ENCODE measurements at places on chromosomes 16 and 17.

DNA sequence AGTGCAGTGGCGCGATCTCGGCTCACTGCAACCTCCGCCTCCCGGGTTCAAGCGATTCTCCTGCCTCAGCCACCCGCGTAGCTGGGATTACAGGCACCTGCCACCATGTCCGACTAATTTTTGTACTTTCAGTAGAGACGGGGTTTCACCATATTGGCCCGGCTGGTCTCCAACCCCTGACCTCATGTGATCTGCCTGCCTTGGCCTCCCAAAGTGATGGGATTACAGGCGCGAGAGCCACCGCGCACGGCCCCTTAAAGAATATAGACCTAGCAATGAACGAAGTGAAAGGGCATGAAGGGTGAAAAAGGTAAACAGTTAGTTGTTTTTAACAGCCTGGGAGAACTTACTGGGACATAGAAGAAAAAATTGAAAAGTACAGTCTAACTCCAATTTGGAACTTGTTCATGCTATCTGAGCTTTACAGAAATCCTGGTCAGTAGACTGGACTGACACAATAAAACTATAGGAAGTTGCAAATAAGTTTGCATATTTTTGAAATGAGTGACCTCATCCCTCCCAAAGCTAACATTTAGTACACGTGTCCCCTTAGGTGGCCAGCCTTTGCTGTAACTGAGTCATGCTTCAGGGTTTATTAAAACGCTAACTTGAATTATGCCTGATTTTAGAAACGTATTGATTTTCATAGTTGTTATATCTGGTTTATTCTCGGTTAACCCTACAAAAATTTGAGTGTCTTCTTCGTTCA, 1.8 kb downstream of the COG1 start:
- no peak for DNase-seq

GRCh38 chr17:59332749-59333377, 1.4 kb downstream of the YPEL2 start:
- DNase-seq, result peak; percentile 48

DNA sequence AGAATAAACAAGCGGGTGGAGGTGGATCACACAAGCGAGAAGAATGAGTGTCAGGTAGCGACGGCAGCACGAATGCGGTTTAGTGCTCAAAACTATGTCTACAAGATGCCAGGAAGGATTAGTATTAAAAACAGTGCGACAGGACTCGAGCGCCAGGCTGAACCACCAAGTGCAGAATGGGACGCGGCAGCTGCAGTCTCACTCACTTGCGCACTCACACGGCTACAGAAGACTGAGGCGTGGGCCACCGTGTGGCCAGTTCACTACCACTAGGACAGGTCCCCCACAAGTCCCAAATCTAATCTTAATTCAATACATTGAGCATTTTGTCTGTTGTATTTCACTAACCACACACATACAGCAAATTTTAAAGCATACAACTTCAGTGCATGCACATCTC, 35.7 kb upstream of the TRAP1 start:
- no peak for DNase-seq

GRCh38 chr16:78869492-78869891, 731.0 kb downstream of the MAF start:
- DNase-seq, result no peak

DNA sequence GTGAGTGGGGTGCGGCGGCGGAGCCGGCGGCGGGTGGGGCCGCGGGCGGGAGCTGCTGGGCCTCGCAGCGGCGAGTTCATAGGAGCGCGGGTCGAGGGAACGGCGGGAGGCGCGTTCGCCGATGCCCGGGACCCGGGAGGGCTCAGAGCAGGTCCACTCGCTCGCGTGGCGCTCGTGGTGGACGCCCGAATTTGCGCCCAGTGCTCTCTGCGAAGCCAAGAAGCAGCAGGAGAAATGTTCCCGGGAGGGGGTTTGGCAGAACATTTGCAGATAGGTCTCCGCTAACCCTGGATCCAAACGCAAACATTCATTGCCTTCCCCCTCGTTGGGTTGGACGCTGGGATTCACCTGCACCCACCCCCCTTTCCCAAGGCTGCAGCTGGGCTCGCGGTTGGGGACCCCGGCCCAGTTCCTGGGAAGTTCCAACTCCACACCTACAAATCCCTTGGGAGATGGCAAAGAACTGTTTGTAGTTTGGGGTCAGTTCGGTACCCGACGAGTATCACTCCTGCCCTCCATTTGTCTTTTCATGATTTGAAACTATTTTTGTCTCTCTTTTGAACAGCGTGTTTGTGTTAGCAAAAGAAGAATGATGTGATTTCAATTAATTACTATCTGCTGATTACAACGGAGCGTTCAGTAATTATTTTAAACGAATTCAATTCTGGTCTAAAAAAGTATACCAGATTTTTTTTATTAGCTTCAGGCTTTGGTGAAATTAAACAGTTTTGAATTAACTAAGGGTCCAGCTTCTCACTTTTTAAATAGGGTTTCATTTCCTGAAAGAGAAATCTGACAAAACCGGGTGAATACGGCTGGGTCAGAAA, 2.3 kb downstream of the NTN1 start:
- no peak for DNase-seq

DNA sequence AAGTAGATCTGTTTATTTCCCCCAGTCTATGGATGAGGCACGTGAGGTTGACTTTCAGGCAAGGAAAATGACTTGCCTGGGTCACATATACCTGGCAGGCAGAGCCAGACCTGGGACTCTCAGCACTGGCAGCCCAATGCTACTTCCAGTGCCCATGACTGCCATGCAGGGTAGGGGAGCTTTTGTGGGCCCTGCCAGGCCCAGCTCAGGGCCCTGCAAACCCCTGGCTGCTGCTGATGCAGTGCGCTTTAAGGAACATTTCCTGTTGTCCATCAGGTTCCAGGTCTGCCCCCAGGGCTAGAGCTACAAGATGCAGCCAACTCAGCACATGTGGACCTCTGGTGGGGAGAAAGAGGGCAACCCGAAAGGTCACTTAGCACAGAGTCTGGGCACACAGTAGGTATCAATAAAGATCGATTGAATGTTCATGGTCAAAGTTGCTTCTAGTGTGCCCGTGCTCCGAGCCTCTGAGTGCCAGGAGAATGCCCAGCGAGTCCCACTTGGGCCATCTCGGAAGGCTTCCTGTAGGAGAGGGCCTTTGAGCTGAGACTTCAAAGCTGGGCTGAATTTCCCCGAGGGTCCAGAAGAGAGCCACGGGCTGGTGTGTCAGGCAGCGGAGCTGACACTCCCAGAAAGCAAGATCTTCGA, 513 bp upstream of the TBX21 start:
- no peak for DNase-seq

DNA sequence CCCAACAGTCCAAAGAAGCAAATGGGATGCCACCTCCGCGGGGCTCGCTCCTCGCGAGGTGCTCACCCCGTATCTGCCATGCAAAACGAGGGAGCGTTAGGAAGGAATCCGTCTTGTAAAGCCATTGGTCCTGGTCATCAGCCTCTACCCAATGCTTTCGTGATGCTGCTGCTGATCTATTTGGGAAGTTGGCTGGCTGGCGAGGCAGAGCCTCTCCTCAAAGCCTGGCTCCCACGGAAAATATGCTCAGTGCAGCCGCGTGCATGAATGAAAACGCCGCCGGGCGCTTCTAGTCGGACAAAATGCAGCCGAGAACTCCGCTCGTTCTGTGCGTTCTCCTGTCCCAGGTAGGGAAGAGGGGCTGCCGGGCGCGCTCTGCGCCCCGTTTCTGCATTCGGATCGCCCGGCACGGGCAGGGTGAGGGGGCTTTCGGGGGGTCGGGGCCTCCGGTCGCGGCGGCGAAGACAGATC, at the start of gene CDH13:
Gene CDH13, plus strand, starts transcription at position 179 of the 471 bp plus-strand sequence.
- no peak for DNase-seq

DNA sequence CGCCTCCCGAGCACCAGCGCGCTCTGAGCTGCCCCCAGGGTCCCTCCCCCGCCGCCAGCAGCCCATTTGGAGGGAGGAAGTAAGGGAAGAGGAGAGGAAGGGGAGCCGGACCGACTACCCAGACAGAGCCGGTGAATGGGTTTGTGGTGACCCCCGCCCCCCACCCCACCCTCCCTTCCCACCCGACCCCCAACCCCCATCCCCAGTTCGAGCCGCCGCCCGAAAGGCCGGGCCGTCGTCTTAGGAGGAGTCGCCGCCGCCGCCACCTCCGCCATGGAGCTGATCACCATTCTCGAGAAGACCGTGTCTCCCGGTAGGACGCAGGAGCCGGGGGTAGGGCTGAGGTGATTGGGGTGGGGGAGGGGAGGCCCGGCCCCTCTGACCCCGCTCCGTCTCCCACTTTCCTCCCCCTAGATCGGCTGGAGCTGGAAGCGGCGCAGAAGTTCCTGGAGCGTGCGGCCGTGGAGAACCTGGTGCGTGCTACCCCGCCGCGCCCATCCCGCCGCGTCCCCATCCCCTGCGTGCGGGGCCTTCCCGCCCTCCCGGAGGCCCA, 329 bp downstream of the KPNB1 start:
- DNase-seq, result no peak

DNA sequence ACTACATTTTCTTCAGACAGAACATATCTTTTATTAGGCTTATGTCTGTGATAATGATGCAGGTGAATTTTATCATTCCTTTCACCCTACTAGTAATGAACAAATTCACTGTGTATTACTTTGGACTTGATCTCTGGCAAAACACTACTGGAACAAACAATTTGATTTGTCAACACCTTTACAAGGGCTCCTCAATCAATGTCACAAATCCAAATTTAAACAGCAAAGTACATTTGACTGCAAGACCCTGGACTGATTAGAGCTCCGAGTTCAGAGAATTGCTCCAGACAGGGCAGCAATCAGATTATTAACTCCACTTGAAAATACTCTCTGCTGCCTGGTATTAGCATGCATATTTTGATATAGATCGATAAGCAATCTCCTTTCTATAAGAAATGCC, 547.6 kb upstream of the SALL1 start:
- no peak for DNase-seq

DNA sequence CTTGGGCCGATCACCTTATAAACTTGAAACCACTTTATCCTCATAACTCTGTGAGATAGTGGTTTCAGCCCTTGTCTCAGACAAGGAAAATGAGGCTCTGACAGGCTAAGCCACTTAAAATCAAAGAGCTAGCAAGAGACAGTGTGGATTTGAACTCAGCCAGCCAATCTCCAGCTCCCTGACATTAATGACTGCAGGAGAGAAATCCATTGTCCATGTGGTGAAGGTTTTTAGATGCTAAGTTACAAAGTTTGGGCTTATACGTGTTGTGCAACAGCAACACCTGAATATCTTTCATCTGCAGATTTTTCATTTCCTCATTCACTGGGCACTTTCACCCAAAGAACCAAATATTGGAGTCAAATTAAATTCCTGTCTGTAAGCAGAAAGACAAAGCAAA, 501.3 kb downstream of the GRIN2A start:
- no peak for DNase-seq

DNA sequence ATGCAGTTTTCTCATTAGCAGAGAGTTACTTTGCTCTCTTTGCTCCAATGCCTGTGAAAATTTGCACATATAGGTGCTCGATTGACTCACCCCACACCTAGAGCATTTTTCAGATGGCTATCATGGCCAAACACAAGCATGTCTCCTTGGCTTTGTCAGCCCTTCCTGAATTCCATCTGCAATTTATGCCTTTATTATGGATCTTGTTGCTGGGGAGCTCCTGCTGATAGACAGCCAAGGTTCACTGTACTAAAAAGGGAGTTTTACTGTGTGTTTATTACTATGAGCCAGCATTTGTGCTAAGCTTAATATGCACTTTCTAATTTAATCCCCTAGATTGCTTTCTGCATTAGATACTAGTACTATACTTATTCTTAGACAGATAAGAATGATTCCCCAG, 93.3 kb downstream of the TOX3 start:
- no peak for DNase-seq

- DNase-seq, result no peak
These were observed 2.0 kb downstream of the CACNA1G start for GRCh38 chr17:50562242-50563091.

GRCh38 chr17:50003911-50004310, 8.9 kb upstream of the DLX3 start:
- no peak for DNase-seq

GRCh38 chr17:81426393-81427172, 31.3 kb downstream of the BAHCC1 start:
- DNase-seq, result no peak

DNA sequence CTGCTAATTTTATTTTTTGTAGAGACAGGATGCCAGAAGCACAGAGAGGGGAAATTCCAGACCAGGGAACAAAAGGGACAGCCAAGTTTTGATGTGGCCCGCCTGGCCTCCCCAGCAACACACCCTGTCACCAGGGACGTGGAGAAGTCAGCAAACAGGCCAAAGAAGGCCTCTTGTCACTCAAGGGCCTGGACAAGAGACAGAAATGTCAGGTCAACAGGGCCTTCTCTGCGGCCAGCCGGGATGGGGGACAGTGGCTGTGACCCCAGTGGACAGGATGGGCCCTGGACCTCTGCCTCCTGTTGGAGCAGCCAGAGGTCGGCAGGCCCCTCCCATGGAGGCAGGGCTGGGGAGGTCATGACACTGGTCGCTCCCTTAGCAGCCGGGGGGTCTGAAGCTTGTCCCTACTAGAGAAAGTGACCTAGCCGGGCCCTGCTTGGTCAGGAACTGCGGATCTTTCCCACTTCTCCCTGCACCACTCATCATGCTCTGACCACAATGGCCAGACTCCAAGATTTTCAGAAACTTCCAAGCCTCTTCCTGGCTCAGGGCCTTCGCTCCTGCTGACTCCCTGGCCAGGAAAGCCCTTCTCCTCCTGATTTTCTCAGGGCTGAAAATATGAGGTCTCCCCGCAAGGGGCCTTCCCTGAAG, 9.2 kb upstream of the TVP23A start:
- no peak for DNase-seq

DNA sequence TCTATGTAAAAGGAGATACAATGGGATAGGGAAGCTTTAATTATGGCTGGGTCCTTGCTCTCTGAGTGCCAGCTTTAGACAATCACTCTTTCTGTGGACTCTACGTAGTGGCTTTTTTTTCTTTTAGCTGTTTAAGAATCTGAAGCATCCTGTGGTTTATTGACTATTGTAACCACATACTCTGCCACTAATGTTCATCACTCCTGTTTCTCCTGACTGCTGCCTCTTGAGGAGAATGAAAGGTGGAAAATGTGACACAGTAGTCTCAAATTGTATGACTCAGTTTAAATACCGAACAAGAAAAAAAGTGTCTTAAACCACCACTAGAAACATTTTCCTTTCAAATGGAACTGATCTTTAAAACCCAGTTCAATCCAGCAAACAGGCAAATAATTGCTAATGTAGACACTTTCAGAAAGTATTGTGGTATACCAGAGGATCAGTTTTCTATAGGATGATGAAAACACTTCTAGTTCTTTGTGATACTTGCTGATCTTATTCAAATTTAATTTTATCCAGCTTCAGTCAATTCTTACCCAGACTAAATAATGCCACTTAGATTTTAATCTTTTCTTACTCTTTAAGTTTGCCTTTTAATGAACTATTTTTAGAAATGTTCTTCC, 302.7 kb upstream of the PMFBP1 start:
- DNase-seq, result peak; percentile 46

GRCh38 chr16:2959206-2959605, 4.9 kb upstream of the KREMEN2 start:
- no peak for DNase-seq

Data from MV-4-11 (cell line).